Activated CD8-positive, alpha-beta memory T cell treated with anti-CD3 and anti-CD28 coated beads, Interleukin-2, amount 10 ng/mL, durations not matched to agents 7 days and 5 days (primary cell): ENCODE measurements at places on chromosomes 3 and 15.

- DNase-seq = no peak
These were observed 2.7 kb upstream of the ANKRD63 start for GRCh38 chr15:40285554-40286011.

DNA sequence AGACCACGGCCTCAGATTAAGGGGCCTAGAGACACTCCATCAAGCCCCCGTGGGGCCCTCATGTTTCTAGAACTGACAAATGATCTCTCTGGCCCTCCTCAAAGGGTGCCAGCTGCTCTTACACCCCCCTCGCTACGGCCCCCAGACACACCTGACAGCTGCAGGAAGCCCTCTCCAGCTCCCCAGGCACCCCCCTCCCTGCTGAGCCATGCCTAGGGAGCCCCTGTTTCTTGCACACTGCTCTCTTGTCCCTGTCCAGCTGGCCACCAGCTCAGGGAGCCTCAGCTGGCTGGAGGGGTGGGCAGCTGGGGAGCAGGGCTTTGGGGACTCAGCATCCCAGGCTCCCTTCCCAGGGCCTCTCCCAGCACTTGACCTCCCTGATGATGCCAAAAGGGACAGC lies 14.8 kb downstream of the TNK2 start:
- DNase-seq = no peak

DNA sequence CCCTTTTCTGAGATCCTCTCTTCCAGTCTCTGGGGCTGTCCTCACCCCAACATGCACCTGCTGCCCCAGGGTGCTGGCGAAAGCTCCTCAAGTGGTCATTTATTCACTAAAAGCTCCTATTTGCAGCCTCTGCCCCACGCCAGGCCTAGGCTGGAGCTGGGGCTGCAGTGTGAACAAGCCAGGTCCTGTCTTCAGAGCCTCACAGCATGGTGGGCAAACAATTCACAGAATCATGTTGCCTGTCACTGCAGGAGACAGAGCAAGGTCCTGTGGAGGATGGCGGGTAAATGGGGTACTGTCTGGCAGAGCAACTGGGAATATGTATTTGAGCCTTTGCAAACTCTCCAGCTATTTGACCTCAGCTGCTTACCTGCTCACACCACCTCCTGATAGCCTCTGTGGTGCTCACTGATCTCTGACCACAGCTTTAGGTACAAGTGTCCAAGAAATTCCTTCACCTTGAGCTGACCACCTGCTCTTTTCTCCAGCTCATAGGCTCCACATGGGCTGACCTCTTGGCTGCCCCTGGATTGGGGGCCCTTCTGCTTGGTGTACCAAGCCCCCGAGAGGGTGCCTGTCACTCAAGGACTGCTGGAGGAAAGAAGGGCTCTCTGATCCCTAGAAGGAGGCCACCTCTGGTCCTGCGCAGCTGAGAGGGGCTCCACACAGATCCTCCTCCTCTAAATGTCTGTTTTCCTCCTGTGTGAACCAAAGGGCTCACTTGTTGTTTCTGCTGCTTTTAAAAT lies 35.6 kb downstream of the AMOTL2 start:
- DNase-seq = no peak

DNA sequence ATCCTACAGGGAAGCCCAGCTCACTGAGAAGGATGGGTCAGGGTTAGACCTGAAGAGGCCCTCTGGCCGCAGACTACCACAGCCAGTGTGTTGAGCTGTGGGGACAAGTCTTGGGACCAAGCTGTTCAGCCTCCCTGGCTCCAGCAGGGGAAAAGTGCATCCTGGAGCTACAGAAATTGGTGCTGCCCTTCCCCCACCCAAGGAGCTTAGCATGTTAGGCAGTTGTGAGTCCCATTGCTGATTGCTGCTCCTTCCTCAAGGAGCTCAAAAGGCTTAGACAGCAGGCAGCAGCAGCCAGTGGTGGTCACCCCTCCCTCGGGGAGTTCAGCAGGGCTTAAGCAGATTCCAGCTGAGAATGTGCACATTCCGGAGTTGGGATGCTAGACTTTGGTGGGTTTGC lies 165.6 kb downstream of the ATP8B4 start:
- DNase-seq = no peak

- no peak for DNase-seq
These were observed 435.2 kb upstream of the SUCLG2 start for GRCh38 chr3:68089572-68090011.

DNA sequence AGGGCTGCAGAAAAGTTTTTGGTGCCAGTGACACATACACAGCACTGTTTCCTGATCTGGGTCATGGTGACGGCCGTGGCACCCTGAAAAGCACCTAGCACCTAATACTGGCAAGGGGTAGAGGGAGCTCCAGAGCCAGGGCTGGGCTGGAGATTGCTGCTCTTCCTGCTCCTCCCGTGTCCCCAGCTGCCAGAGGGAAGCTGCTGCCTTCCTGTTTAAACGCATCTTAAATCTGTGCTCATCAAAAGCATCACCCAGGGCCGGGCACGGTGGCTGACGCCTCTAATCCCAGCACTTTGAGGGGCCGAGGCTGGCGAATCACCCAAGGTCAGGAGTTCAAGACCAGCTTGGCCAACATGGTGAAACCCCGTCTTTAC lies 156.7 kb upstream of the MEF2A start:
- peak; percentile 37 for DNase-seq

DNA sequence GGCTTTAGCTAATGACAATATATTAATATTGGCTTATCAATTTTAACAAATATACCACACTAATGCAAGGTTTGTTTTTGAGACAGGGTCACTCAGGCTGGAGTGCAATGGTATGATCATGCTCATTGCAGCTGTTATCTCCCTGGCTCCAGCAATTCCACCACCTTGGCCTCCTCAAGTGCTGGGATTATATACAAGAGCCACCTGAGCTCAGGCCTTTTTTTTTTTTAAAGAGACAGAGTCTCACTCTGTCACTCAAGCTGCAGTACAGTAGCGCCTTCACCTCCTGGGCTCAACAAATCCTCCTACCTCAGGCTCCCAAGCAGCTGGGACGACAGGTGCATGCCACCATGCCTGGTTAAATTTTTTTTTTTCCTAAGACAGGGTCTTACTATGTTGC lies 11.7 kb downstream of the DLG1 start:
- DNase-seq = no peak

- no peak for DNase-seq
These were observed 207.1 kb downstream of the GBE1 start for GRCh38 chr3:81554388-81554787.

GRCh38 chr3:197333901-197334639 lies 35.7 kb upstream of the DLG1 start:
- no peak for DNase-seq
